Activated T-cell treated with anti-CD3 and anti-CD28 coated beads for 24 hours (primary cell): ENCODE measurements at places on chromosomes 3 and 15.
A peak's percentile ranks its signal among the peaks of the same experiment; 100 is the strongest.

GRCh38 chr3:104132566-104133403 is 1233.9 kb upstream of the ALCAM start:
- DNase-seq: no peak

DNA sequence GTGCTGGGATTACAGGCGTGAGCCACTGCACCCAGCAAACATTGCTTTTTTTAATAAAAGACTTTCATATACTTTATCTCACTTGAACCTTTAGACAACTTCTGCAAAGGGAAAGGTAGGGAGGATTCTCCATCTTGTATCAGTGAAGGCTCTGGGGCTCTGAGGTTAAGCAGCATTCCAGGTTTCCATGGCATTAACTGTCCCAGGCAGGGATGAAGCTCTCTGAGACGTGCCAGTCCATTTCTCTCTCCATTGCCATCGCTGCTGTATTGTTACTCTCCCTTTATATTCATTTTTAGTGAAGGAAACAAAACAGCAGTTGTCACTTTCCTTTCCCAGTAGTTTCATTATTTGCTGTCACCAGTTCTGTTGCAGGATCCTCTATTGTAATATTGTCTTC is 342.4 kb downstream of the LPP start:
- DNase-seq: no peak

GRCh38 chr3:180408654-180409053 is 193.3 kb upstream of the TTC14 start:
- DNase-seq: no peak

GRCh38 chr3:152961323-152961722 is 126.4 kb downstream of the P2RY1 start:
- DNase-seq: no peak

DNA sequence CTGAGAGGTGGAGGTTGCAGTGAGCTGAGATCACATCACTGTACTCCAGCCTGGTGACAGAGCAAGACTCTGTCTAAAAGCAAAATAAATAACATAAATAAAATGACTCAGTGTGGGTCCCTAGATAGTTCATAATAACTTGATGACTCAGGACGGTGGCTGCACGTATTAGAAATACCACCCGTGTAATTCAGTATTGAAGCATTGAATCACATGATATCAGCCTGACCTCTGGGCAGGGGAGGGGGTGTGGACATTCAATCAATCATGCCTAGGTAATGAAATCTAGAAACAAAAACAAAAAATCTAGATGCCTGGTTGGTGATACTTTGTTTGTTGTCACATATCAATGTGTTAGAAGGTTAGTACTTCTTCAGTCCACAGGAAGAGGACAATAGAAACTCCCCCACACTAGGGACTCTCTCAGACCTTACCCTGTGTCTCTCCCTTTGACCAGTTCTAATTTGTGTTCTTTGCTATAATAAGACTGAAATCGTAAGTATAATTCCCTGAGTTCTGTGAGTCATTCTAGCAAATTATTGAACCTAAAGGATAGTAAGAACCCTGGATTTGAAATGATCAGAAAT is 177.3 kb downstream of the GAP43 start:
- DNase-seq: no peak

DNA sequence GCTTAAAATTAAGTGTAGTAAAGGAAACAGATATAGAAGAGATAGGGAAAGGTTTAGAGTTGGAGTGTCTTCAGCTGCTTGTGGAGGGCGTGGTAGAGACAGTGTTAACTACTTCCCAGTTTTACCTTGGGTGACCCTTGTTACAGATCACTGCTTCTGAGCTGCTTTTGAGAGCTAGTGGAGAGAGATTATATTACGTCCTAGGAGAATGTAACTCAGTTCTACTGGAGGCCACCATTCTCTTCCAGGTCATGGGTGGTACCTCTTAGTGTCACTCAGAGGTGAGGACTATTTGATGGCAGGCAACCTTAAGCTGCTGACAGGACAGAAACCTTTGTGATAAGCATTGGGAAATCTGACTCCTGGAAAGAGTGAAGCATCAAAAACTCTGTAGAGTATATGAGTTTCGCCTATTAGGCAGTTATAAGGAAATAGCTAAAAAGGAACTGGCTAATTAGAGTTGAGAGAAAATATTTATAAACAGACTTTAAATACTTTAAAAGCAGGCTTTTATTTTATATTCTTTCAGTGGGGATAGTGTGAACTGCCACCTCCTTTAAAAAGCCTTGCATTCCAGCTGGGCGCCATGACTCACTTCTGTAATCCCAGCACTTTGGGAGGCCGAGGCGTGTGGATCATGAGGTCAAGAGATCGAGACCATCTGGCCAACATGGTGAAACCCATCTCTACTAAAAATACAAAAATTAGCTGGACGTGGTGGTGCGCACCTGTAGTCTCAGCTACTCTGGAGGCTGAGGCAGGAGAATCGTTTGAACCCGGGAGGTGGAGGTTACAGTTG is 106.5 kb downstream of the ZNF609 start:
- no peak for DNase-seq

DNA sequence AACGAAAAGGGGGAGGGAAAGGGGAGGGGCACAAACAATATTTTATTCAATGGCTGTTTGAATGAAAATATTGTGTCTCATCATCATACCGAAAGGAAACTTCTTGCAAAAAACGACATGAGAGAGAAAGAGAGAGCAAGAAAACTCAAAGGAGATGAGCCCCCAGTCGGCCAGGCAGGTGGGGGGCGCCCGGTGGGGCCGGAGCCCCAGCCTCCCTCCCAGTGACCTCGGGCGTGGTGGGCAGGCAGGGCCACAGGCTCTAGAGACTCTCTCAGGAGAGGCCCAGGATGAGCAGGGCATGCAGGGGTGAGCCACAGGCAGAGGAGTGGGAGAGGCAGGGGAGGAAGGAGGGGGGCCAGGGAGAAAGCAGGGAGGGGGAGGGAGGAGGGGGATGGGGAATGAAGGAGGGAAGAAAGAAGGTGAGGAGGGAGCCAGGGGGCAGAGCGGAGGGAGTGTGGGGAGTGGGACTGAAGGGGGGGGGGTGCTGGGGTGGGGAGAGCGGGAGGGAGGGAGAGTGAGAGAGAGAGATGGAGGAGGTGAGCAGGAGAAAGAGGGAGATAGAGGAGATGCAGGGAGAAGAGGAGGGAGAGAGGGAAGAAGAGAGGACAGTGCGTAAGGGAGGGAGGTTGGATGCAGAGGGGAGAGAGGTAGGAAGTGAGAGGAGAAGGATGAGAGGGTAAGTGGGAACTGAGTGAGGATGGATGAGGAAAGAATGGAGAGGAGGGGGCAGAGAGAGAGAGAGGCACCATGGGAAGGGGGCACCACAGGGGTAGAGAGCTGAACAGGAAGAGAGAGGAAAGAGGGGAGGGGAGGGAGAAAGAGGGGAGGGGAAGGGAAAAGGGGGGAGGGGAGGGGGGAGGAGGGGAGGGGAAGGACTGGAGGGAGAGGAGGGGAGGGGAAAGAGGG is 14.1 kb upstream of the TMEM115 start:
- no peak for DNase-seq

DNA sequence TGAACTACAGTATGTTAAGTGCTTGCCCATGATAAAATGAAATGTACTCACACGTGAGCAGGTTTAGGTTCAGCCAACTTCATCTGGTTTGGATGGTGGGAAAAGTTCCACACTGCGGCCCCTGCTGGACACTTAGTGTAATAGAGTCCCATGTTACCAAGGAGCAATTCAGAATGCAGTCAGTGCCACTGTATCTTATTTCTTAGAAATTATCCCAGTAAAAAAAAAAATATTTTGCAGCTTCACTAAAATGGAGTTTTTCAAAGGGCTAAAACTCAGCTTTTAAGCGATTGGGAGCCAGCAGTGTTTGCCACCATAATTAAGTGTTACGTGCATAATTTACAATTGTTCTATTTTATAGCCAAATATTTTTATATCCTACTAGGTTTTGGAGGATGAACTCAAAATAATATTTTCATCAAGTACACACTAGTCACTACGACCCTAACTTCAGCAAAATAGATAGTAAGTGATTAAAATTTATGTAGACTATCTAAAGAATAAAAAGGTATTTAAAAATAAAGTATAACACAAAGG is 371.7 kb upstream of the GBE1 start:
- peak; percentile 12 for DNase-seq

GRCh38 chr3:103170651-103171050 is 735.8 kb downstream of the ZPLD1 start:
- no peak for DNase-seq

GRCh38 chr3:64489361-64490044 is 198.3 kb downstream of the ADAMTS9 start:
- DNase-seq: no peak

GRCh38 chr15:47503876-47504275 is 213.4 kb upstream of the SEMA6D start:
- no peak for DNase-seq

DNA sequence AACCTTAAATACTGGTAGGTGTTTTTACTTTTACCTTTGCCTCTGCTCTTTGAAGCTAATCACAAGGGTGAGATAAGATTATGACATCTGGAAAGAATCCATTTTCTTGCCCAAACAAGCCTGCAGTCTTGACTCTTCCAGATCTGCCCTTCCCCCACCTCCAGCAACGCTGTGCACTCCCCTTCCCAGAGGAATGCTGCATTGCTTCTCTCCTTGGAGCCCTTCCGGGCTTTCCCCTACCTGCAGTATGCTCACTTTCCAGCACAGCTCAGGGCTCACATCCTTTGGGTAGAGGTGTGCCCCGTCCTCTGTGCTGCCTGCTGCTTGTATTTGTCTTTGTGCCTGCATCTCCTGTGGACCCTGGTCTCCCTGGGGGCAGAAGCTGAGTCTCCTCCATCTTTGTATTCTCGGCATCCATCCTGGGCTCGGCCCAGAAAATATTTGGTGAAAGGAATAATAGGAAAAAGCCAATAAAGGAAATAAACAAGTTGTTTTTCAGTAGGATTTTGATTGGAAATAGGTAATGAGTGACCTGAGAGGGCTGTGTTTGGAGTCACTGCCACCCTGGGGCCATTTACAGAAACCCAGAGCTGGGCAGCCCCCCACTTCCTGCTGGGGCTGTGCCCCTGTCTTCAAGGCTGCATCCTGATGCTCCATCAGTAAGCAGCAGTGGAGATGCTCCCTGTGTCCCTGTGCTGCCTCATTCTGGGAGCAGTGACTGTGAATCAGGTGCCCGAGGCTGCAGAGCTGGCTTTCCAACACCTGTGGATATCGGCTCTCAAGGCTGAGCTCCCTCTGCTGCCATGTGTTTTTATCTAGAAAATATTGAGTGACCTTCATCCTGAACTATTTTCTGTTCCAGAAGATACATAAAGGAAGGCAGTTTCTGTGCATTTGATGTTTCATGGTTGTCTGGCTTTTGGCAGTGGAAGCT is 117.5 kb downstream of the EEFSEC start:
- DNase-seq: no peak

DNA sequence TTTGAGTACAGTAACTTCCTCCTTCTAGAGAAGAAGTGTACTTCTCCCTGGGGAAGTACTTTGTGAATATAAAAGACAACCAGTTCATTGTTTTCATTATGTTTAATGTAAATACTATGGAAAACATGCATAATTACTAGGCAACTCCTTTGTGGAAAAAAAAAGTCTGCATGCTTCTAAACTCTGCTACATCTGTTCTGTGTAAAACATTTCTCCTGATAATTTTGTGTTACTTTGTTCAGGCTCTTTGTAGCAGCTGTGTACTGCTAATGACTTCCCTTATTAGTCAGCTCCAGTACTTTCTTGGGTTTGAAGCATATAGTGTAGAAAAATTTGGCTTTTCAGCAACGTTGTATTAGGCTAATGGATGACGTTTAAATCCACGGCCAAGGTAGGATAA is 111.6 kb downstream of the FEZF2 start:
- DNase-seq: no peak

- DNase-seq: no peak
Measured at GRCh38 chr3:132228923-132229322, 88.3 kb upstream of the ACP3 start.

DNA sequence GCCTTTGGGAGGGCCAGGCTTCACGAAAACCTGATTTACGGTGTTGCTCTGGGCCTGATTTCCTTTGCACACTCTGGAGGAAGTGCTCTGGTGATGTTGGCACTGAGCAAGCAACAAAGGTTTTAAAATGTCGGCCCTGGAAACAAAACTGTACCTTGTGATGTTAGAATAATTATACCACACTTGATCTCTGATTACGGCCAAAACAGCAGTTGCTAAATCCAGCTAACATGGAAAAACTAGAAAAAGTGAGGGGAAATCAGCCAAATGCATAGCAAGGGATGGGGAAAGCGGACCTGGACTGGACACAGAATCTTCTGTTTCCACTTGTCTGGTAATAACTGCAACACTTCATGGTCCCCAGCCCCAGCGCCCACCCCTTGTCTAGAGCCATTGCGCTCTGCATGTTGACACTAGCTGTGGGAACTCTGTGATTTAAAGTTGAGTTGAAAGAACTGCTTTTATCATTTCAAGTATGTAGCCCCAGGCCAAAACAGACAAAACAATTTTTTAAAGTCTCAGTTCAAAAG is 120.1 kb downstream of the VGLL4 start:
- no peak for DNase-seq

GRCh38 chr15:49650676-49651075 is 29.8 kb downstream of the DTWD1 start:
- DNase-seq: no peak

- no peak for DNase-seq
Measured at GRCh38 chr3:120796976-120797375, 54.4 kb downstream of the GTF2E1 start.

- no peak for DNase-seq
Measured at GRCh38 chr3:167305340-167305890, 74.7 kb downstream of the ZBBX start.

DNA sequence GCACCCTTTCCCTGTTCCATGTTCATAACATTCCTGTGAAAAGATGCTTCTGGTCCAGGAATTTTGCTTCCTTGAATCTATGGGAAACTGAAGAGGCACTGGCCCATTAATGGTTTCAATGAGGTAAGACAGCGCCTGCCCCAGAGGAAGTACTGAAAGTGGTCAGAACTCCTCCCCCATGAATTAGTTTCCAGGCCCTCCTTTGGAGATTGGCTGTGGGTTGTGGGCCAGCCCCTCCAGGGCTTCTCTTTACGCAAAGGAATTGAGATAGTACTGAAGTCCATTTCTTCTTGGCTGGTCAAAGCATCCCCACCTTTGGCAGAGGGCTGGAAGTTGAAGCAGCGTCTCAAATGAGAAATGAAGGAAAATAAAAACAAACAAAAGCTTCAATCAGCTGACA is 175.5 kb downstream of the POLR2M start:
- DNase-seq: no peak
